WTC11 (cell line): ENCODE measurements at places on chromosomes 4 and X.

DNA sequence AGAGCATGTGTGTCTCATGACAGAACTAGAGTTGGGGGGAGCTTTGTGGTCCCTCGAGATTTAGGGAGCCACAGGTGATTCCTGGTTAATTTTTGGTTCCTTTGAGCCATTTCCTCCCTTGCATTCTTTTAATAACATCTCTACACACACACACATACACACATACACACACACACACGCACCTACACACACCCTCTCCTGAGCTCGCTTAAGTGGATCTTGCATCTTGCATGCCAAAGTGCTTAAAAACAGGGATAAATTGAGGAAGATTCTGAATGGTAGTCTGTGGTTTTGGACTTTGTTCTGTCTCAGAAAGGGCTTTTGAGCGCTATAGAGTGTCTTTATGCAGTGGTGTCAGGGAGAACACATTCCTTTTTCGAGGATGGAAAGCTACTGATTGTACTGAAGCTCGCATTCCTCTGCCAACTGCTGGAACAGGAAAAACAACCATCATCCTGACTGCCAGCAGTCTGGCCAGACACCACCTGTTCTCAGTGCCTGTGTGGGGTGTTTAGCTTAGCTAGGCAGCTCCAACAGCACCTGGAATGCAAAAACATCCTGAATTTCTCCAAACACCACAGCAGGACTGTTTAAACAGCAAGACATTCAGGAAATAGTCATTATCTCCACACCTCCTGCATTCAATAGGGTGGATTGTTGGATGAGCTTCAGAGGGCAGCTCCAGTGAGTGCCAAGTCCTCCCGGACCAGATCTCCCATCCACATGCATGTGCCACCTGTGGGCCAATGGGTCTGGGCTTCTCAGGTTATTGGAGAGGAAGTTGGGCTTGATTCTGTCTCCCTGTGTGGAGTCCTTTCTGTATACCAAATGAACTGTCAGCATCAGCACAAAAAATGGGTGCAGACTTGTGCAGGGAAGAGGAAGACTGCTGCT lies 21.9 kb upstream of the IGFBP7 start:
- H3K4me1 ChIP-seq = peaks cover 15% of the 10 kb centered on the region
- H3K4me3 ChIP-seq = no peak overlapping the region
- peaks cover 26% of the 10 kb centered on the region for H3K36me3 ChIP-seq
- H3K27me3 ChIP-seq = peaks cover 4% of the 10 kb centered on the region; the same call in 1 of the 2 replicates
- peak; percentile 24 for DNase-seq

GRCh38 chr4:36006226-36006625 lies 238.1 kb downstream of the ARAP2 start:
- H3K27me3 ChIP-seq = no peaks in the 10 kb centered on the region
- H3K4me3 ChIP-seq = no peak overlapping the region
- no peaks in the 10 kb centered on the region for H3K36me3 ChIP-seq
- no peaks in the 10 kb centered on the region for H3K4me1 ChIP-seq

GRCh38 chr4:128388352-128388630 lies 100.7 kb upstream of the PGRMC2 start:
- no peak overlapping the region for H3K4me3 ChIP-seq
- no peak overlapping the region for H3K27ac ChIP-seq
- no peaks in the 10 kb centered on the region for H3K36me3 ChIP-seq
- peaks cover 20% of the 10 kb centered on the region for H3K4me1 ChIP-seq

GRCh38 chr4:98775672-98776071 lies 117.3 kb upstream of the TSPAN5 start:
- H3K27me3 ChIP-seq = no peaks in the 10 kb centered on the region; the same call in 1 of the 2 replicates
- peaks cover 4% of the 10 kb centered on the region; the same call in 1 of the 2 replicates for H3K4me1 ChIP-seq
- no peak overlapping the region for H3K27ac ChIP-seq
- H3K4me3 ChIP-seq = no peak overlapping the region
- H3K36me3 ChIP-seq = no peaks in the 10 kb centered on the region
- DNase-seq = no peak

GRCh38 chr4:182338746-182339145 lies 95.5 kb downstream of the TENM3 start:
- no peak overlapping the region for H3K4me3 ChIP-seq
- no peak for DNase-seq
- H3K4me1 ChIP-seq = peaks cover 27% of the 10 kb centered on the region

GRCh38 chrX:91137883-91138282 lies 296.8 kb upstream of the PABPC5 start:
- no peak overlapping the region for H3K27ac ChIP-seq
- H3K36me3 ChIP-seq = peaks cover 11% of the 10 kb centered on the region
- H3K27me3 ChIP-seq = no peaks in the 10 kb centered on the region
- no peaks in the 10 kb centered on the region for H3K4me1 ChIP-seq
- H3K4me3 ChIP-seq = no peak overlapping the region

- peak overlapping the region; percentile 8; the same call in 1 of the 2 replicates for H3K27ac ChIP-seq
- peaks cover 18% of the 10 kb centered on the region for H3K36me3 ChIP-seq
- DNase-seq = no peak
- peaks cover 10% of the 10 kb centered on the region for H3K4me1 ChIP-seq
- no peak overlapping the region for H3K4me3 ChIP-seq
Observed at GRCh38 chrX:46461660-46462191, 83.5 kb downstream of the ZNF674 start.

DNA sequence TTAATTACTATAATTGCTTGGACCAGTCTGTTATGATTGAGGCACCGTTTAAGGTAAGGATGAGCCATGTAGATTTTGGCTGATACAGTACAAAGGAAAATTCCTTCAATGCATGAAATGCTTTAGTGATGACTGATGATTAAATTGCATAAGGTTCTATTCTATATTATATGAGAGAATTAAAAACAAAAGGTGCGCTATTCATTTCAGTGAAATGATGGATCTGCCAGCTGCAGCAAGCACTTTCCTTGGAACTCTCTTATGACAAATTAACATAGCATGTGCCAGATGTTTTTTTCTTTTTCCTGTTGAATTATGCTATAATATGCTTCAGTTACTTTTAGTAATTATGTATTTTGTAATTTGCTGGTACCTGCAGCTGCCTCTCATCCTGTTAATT lies 98.5 kb downstream of the JADE1 start:
- DNase-seq = no peak
- H3K4me1 ChIP-seq = no peaks in the 10 kb centered on the region
- no peaks in the 10 kb centered on the region for H3K36me3 ChIP-seq
- H3K27me3 ChIP-seq = no peaks in the 10 kb centered on the region

DNA sequence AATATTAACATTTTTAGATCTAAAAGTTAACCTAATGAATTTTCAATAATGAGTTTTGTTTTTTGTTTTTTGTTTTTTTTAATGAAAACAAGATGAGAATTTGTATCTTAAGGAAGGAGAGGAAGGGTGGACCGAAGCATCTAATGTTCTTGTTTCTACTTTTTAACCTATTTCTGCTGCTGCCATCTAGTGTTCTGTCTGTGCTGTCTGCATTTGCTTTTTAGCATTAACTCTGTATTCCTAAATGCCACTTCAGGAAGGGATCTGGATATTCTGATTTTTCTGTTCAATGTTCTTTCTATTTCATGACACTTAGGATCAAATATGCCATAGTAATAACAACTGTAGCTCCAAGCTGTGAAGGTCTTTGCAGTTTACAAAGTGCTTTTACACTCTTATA lies 161.7 kb downstream of the BRWD3 start:
- H3K4me1 ChIP-seq = no peaks in the 10 kb centered on the region
- no peak overlapping the region for H3K27ac ChIP-seq
- no peak for DNase-seq

DNA sequence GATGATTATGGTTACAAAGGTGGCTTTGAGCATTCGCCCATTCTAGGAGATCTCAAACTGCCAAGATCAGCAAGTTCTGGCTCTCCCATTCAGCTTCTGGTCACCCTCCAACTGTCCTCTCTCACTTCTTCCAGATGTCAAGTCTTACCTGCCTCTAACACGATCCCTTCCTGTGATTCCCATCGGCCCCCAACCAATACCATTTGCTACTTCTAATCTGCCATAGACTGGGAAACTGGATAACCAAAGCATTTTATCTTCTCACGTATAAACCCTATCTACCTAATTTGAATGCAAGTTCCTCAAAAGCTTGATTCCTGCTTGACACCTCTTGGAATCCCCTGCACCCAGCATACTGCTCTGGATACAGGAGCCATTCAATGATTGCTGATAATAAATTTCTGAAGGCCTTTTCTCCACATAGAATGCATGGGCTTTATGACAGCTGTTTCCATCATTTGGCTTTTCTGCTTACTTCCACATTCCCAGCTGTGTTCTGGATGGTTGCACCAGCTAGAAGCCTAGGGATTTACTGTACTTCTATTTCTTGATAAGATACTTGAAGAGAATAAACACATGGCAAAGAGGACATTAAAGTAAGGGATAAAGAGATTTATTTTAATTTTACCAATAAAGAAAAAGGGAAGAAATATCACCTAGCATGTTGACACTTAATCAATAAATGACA lies 9.6 kb downstream of the GPC4 start:
- H3K27ac ChIP-seq = no peak overlapping the region
- H3K27me3 ChIP-seq = no peaks in the 10 kb centered on the region
- H3K4me1 ChIP-seq = peaks cover 53% of the 10 kb centered on the region
- H3K36me3 ChIP-seq = peaks cover 36% of the 10 kb centered on the region
- DNase-seq = no peak
- H3K4me3 ChIP-seq = no peak overlapping the region

DNA sequence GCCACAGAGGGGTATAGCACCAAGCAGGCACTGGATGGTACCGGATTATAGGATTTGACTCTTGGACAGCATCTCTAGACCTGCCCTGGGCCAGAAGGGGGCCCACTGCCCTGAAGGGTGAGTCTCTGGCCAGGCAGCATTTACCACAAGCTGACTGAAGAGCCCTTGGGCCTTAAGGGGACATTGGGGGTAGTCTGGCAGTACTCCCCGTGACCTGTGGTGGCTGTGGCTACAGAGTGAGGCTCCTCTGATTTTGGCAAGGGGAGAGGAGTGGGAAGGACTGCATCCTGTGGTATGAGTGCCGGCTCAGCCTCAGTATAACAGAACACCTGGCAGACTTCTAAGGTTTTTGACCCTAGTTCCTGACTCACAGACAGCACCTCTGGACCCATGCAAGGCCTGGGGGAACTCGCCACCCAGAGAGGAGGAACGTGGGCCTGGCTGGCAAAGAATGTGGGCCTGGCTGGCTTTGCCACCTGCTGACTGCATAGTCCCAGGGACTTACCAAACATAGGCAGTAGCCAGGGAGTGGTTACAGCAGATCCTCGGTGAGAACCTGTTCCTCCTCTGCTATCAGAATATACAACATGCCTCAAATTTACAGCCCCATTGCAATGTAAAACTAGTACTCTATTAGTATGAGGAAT lies 48.1 kb downstream of the ABCB7 start:
- H3K4me3 ChIP-seq = no peak overlapping the region
- H3K27ac ChIP-seq = no peak overlapping the region
- H3K4me1 ChIP-seq = peaks cover 11% of the 10 kb centered on the region

DNA sequence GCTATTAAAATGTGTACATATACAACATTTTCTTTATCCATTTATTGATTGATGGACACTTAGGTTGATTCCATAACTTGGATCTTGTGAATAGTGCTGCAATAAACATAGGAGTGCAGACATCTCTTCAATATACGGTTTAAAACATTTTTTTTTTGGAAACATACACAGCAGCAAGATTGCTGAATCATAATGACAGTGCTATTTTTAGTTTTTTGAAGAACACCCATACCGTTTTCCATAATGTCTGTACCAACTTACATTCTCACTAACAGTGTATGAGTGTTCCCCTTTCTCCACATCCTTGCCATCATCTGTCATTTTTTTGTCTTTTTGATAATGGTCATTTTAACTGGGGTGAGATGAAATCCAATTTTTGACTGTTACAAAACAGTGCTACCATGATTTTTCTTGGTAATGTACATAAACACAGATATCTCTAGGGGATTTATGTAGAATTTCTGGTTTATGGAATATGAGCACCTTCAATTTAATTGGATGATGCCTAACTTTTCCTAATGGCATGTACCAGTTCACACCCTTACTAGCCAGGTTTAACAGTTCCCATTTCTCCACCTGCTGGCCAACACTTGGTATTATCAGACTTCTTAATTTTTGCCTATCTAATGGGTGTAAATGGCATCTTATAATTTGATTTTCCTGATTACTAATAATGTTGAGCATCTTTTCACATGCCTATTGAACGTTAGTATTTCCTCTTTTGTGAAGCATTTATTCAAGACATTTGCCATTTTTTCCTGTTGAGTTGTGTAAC lies 21.0 kb upstream of the TMSB15B start:
- H3K36me3 ChIP-seq = no peaks in the 10 kb centered on the region
- H3K4me1 ChIP-seq = 0 out of 2 replicates have a peak, but pooled peaks cover 2% of the 10 kb centered on the region
- H3K27me3 ChIP-seq = peaks cover 16% of the 10 kb centered on the region
- H3K4me3 ChIP-seq = no peak overlapping the region
- DNase-seq = no peak
- no peak overlapping the region for H3K27ac ChIP-seq

DNA sequence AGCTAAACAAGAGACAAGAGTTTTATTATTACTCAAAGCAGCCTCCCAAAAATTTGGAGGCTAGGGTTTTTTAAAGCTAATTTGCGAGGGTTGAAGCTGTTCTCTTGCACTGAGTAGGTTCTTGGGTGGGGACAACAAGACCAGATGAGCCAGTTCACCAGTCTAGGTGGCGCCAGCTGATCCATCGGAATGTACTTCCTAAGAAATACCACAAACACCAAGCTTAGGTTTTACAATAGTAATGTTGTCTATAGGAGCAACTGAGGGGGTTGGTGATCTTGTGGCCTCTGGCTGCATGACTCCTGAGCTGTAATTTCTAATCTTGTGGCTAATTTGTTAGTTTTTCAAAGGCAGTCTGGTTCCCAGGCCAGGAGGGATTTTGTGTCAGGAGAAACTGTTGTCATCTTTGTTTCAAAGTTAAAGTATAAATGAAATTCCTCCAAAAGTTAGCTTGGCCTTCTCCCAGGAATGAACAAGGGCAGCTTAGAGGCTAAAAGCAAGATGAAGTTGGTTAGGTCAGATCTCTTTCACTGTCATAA lies 130.6 kb downstream of the SLC7A11 start:
- DNase-seq = peak; percentile 32
- 0 out of 2 replicates have a peak overlapping the region, but pooled peaks have one; percentile 1 for H3K4me3 ChIP-seq
- no peaks in the 10 kb centered on the region for H3K27me3 ChIP-seq
- H3K4me1 ChIP-seq = peaks cover 64% of the 10 kb centered on the region
- peaks cover 30% of the 10 kb centered on the region for H3K36me3 ChIP-seq

DNA sequence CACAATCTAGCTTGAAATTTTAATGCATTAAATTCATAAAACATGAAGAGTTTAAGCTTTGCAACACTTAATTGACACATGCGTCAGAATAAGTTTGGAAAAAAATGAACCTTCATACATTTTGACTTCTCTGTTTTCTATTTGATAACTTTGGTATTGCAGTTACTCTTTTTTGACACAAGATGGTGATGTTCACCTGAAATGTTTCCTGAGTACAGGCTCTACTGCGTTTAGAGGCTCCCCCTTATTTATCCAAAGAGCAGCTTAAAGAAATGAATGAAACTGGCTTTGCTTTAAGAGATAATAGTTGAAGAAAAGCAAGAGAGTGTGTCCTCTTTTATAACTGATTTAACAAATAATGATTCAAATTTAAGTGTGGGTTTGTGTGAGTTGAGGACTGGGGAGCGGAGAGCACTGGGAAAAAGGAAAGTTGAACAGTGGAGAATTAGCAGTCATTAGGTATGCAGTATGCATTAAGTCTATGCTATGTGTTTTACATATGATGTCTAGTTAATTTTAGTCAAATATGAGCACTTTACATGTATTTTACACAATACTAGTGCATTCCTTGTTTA lies 180.6 kb upstream of the NUDT6 start:
- H3K27me3 ChIP-seq = no peaks in the 10 kb centered on the region
- peaks cover 14% of the 10 kb centered on the region for H3K4me1 ChIP-seq
- no peak overlapping the region for H3K4me3 ChIP-seq
- H3K27ac ChIP-seq = no peak overlapping the region

GRCh38 chr4:1736812-1737211 lies 15.5 kb downstream of the TACC3 start:
- H3K36me3 ChIP-seq = peaks cover 88% of the 10 kb centered on the region
- H3K4me3 ChIP-seq = no peak overlapping the region
- H3K27ac ChIP-seq = no peak overlapping the region
- H3K4me1 ChIP-seq = no peaks in the 10 kb centered on the region
- DNase-seq = no peak
- no peaks in the 10 kb centered on the region for H3K27me3 ChIP-seq
